ENCODE measurements at places on chromosomes 11 and 22.
A peak's percentile ranks its signal among the peaks of the same experiment; 100 is the strongest.

GRCh38 chr11:13145461-13145860, 132.1 kb upstream of the BMAL1 start:
- DNase-seq, result no peak

- DNase-seq, result no peak
These were observed 572 bp downstream of the ZNF70 start for GRCh38 chr22:23750367-23750713.

DNA sequence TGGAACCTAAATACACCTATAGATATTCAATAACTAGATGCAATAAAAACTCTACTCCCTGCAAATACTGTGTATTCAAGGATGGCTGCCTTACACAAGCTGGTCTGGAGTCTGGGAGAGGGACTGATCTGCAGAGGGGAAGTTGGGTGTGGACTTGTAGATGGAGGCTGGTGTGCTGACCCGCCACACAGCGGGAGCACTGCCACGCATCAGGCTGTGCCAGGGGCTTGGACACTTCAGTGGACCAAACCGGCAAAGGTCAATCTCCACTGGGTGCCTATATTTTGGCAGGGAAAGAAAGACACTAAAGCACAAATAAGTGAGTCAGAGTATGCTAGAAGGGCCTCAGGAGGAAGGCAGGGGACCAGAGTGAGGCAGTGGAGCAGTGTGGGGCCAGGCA, 2.1 kb upstream of the SHANK3 start:
- no peak for DNase-seq

DNA sequence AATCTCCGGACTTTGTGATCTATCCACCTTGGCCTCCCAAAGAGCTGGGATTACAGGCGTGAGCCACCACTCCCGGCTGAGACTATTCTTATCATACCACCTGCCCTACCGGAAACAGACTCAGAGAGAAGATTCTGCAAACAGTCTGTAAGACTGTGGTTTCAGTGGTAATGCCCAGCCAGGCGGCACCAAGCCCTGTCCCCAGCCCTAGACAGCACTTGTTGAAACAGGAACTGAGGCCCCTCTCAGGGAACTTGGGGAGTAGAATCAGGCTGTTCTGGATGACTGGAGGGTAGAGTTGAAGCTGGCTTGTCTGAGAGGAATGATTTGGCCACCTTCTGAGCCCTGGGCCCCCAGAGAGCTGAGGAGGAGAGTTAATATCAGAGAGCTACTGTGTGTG, 1.3 kb upstream of the INSC start:
- no peak for DNase-seq

DNA sequence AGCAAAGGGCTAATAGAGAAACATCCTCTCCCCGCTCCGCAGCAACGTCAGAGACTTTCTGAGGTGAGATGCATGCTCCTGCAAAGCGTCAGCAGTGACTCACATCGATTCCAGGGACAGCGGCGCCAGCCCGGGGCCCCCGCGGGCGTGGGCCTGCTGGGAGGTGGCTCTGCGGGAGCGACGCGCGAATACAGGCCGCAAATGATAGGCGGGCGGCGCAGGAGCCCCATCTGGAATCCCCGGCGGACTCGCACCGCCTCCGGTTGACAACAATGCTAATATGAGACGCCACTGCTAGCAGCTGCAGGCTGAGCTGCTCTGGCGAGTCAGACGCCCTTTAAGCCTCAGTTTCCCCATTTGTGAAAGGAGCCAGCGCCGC, 557 bp downstream of the RANGAP1 start:
- DNase-seq, result peak; percentile 63

GRCh38 chr11:62353841-62354240, 16.6 kb downstream of the ASRGL1 start:
- DNase-seq, result no peak

GRCh38 chr11:130426223-130426836, 2.1 kb downstream of the ADAMTS8 start:
- peak; percentile 18 for DNase-seq

DNA sequence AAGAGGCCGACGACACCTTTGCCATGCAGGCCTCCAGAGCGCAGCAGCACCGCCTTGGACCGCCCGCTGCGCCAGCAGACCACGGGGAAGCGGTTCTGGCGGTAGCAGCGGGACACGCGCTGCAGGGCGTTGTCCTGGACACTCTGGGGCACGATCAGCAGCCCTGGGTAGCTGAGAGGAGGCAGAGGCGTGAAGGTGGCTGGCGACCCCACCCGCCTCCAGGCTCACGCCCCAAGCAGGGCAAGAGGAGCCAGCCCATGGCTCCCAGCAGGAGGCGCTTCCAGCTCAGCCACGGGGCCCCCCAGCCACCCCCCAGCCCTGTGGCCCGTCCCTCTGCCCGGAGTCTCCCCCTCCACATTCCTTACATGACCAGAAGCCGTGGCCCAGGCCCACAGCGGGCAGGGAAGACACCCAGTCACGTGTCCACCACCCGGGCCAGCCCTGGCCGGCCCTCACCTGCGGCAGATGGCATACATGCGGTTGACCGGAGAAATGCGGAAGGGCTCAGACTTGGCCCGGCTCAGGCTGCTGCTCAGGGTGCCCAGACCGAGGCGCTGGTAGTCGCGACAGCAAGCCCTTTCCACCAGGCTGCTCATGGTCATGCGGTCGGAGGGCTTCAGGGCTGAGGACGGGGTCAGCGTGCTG, 15.2 kb downstream of the SBF1 start:
- no peak for DNase-seq
